Activated T-cell treated with anti-CD3 and anti-CD28 coated beads for 24 hours (primary cell): ENCODE measurements at places on chromosomes 11 and 22.

- no peak for DNase-seq
Observed at GRCh38 chr11:107563702-107564101, 1.8 kb downstream of the ALKBH8 start.

DNA sequence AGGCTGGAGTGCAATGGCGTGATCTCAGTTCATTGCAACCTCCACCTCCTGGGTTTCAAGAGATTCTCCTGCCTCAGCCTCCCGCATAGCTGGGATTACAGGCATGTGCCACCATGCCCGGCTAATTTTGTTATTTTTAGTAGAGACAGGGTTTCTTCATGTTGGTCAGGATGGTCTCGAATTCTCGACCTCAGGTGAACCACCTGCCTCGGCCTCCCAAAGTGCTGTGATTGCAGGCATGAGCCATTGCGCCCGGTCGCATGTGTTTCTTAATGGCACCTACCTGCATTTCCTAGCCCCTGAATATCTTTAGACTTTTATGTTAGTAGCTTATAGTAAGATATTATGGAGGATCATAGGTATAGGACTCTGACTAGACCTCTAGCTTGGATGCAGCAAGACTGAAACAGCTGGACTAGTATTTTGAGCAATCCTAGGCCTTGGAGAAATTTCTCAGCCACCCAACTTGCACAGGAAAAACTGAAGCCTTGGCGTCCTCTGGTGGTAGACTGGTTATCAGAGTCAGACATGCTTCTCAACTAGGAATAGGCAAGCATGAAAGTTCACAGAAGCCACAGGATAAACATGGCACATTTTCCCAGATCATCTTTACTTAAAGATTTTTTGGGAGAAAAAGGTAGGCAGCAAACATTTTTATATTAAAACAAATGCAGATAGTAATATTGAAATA lies 22.7 kb upstream of the C1QTNF4 start:
- DNase-seq = no peak

GRCh38 chr11:95228081-95228749 lies 2.8 kb downstream of the SESN3 start:
- DNase-seq = no peak

- DNase-seq = no peak
Observed at GRCh38 chr11:131044851-131045250, 128.6 kb upstream of the SNX19 start.

DNA sequence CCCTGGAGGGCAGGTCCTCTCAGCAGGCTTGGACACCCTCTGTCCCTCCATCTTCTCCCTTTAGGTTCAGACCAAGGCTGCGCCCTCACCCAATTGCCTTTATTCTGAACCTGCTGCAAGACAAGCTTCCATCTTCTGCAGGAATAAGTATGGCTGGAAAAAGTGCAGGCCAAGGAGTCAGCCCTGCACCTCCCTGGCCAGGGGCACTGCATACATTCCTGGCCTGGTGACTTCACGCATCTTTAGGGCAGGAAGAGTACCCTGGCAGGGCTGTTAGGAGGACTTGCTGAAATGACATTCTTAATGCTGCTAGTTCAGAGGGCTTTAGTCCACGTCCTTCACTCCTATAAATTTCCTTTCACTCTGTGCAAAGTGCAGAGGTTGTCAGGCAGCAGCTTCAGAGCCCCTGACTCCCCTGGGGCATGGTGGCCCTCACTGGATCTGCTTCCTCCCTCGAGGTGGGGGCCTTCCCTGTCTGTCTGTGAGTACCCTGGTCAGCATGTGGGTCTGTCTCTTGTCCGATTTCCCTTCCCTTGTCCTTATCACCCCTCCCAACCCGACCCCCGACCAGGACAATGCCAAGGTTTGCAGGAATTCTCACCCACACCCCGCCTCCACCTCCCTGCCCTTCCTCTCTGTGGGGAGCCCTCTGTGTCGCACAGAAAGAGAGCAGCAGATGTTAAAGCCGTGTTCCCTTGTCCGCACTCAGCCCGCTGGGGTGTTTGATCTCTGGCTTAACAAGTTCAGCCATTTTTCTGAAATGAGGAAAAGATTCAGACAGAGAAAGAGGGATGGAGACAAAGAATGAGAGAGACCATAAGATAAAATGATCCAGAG lies 124.5 kb upstream of the SYT13 start:
- DNase-seq = no peak

DNA sequence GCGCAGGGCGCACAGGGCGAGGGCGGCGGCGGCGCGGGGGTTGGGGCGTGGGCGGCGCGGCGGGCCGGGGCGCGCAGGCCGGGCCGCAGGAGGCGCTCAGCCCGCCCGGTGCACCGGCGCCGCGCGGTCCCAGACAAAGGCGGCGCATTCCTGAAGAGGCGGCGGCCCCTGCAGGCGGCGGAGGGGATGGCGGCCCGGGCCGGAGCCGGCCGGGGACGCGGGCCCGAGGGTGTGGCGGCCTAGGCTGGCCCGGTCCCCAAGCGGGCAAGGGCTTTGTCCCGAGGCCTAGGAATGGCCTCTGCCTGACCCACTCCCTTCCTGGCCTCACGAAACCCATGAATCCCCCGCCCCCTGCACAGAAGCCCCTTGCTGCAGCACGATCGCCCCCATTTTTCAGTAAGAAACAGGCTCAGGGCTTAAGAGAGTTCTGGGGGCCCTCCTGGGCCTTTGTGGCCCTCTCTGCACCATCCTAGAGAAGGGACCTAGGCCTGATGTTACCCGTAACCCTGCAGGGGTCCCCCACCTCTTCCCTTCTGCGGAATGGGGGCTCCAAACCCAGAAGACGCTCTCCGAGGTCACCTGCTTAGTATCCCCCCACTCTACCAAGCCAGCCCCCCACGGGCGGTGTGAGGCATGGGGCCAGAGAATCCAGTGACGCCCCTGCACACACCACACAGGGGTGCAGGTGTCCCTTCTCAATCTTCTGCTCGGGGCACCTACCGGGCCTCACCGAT lies at the start of gene RTN4R:
Gene RTN4R, minus strand, starts transcription at position 40 of the 734 bp plus-strand sequence. CDS start 226 bp downstream, outside the sequence.
- DNase-seq = peak; percentile 23

GRCh38 chr22:48579043-48579927 lies 1248.4 kb downstream of the BRD1 start:
- no peak for DNase-seq

DNA sequence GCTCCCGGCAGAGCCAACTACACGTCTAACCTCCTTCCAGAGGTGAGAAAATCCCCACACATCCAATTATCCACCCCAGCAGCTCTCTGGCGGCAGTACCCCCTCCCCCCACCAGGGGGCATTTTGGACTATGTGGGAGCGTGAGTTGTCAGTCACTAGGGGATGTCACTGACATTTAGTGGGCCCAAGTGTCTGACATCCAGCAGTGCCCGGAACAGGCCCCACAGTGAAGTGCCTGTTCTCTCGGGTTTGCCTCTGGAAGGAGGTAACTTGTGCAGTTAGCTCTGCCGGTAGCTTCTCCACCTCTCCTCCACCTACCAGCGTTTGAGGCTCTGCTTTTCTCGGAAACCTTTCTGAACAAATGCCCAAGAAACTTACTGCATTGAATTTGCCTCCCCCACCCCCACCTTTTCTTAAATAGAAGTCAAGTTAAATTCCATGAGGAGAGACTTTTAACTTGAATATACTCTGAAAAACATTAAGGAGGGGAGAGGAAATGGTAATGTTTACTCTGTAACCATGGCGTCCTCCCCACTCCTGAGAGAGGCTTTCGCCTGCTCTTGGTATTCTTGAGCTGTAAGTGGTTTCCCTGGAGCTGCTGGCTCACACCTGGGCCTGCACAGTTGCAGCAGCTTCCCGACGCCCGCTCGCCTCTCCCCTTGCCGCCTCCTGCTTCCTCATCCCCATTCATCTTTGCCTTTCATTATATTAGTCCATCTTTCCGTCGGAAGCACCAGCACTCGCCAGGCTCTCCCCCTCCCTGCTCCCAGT lies 112.8 kb downstream of the WNT7B start:
- peak; percentile 63 for DNase-seq

DNA sequence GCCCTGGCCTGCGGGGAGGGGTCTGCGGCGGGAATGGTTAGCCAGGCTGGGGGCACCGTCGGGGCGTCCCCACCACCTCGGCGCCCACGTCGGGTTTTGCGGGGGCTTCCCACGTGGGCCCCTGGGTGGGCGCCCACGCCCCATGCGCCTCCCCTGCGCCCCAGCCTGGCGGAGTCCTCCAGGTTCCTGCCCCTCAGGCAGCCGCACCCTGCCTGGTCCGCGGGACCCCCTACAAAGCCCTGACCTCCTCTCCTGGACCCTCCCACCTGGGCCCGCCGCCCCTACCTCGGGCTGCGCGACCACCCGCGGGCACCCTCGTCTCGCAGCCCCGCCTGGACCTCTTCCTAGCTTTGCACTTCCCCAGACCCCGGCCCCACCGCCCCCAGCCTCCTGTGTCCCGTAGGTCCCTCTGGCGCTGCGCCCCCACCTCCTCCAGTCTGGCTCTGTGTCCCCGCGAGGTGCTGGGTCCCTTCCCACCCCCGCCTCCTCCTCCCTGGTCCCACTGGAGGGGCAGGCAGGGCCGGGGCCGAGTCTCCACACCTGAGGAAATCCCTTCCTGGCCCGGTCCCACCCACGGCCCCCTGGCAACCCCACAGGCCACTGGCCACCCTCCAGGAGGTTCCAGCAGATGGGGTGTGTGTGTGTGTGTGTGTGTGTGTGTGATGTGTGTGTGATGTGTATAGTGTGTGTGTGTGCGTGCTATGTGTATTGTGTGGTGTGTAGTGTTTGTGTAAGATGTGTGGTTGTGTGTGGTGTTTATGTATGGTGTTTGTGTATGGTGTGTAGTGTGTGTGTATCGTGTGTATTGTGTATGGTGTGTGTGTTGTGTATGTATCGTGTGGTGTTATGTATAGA lies 11.8 kb downstream of the PIM3 start:
- no peak for DNase-seq

DNA sequence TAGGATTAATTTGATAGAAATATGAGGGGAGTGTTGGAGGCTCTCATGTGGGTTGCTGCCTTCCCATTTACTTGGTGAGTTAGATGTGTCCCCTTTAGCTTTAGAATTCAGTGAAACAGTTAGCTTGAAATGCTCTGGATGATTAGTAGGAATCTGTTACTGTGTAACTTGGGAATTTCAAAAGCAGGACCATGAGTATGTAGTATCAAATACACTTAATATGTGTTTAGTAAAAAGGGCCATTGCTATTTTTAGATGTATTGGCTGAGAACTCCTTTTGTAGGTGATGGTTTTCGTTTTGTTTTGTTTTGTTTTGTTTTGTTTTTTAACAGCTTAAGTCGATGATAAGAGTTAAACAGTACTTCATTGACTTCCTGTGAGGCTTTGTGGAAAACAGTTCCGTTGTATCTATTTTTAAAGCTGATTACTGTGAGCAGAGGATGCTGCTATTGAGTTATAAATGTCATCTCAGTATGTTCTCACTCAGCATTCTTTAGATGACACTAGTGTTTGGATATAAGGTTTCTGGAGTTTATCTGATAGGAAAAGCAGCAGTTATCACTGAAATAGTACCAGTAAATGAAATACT lies 53.5 kb downstream of the MCAM start:
- DNase-seq = no peak

DNA sequence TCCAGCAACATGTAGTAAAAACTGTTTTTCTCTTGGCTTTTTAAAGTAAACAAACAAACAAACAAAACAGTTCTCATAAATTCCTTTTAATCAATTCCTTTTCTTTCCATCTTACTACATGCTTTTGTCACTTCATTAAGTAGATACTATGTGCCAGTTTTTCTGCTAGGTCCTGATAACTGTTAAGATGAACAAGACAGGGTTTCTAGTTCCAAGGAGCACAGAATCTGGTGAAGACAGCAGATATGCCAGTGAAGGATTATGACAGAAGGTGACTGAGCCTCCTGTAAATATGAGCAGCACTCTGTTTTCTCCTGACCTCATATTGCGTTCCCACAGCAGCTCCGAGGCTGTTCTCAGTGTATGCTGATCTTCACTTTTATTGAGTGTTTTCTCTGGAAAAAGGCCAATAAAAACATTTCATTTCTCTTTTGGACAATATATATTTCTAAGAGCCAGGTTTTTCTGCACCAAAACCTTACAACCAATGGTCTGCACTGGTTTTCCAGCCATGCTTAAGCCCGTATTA lies 45.8 kb downstream of the HEPHL1 start:
- no peak for DNase-seq

GRCh38 chr11:77340501-77340900 lies 39.0 kb upstream of the GDPD4 start:
- no peak for DNase-seq

DNA sequence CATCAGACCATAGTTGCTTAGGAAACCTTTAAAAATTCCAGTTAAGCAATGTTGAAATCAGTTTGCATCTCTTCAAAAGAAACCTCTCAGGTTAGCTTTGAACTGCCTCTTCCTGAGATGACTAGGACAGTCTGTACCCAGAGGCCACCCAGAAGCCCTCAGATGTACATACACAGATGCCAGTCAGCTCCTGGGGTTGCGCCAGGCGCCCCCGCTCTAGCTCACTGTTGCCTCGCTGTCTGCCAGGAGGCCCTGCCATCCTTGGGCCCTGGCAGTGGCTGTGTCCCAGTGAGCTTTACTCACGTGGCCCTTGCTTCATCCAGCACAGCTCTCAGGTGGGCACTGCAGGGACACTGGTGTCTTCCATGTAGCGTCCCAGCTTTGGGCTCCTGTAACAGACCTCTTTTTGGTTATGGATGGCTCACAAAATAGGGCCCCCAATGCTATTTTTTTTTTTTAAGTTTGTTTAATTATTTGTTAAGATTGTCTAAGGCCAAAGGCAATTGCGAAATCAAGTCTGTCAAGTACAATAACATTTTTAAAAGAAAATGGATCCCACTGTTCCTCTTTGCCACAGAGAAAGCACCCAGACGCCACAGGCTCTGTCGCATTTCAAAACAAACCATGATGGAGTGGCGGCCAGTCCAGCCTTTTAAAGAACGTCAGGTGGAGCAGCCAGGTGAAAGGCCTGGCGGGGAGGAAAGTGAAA lies 73.4 kb downstream of the NCAPD3 start:
- no peak for DNase-seq

GRCh38 chr22:48663297-48663696 lies 1164.4 kb downstream of the BRD1 start:
- DNase-seq = no peak

DNA sequence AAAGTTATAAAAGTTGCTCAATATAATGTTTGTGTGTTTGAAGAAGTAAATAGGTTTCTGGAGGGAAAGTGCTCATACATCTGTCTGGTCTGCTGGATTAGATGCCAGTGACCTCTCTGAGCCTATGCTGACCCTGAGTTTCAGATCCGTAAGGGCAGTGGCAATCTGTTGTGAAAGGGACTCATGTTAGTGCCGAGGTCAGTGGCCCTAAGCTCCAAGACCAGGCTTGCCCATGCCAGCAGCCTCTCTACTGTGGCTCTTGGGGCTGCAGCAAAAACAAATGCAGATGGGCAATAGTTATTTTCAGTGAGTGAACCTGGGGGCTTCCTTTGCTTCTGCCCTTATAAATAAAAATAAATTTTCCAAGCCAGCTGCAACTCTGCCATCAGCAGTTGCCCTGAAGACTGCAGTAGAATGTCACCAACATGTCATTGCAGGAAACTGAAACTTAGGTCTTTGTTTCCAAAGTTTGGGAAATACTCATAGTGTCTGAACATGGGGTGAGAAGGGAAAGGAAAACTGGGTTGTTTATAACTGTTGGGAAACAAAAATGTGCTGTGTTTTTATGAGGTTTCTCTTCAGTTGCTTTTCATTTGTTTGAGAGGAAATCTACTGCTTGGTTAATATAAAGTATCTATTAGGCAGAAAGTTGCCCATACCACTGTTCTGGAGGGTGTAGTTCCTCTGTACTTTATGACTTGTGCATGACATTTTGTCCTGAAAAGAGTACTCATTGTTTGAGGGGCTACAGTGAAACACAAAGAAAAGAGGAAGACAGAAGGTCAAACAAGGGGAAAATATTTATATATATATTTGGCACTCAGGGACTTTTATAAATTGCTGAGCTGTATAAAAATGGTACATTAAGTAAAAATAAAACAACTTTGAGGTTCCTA lies 9.5 kb upstream of the MS4A4E start:
- DNase-seq = no peak

- DNase-seq = no peak
Observed at GRCh38 chr11:107969219-107969618, 39.5 kb upstream of the CUL5 start.
